ENCODE measurements at places on chromosomes 4 and X. TPM values are rescaled to one million over a fixed set of nuclear protein-coding genes. Genes with fewer than 3 reads are reported as not detected.

Gene H2BW2
- polyA plus RNA-seq, result not detected

Gene CSN1S1
- polyA plus RNA-seq, result not detected

Gene VSIG1
- polyA plus RNA-seq, result not detected

Gene HELT
- not detected for polyA plus RNA-seq

Gene SMPX
- polyA plus RNA-seq, result not detected

Gene ZFP92
- 0.27 TPM for polyA plus RNA-seq

Gene VGLL1
- polyA plus RNA-seq, result not detected

DNA sequence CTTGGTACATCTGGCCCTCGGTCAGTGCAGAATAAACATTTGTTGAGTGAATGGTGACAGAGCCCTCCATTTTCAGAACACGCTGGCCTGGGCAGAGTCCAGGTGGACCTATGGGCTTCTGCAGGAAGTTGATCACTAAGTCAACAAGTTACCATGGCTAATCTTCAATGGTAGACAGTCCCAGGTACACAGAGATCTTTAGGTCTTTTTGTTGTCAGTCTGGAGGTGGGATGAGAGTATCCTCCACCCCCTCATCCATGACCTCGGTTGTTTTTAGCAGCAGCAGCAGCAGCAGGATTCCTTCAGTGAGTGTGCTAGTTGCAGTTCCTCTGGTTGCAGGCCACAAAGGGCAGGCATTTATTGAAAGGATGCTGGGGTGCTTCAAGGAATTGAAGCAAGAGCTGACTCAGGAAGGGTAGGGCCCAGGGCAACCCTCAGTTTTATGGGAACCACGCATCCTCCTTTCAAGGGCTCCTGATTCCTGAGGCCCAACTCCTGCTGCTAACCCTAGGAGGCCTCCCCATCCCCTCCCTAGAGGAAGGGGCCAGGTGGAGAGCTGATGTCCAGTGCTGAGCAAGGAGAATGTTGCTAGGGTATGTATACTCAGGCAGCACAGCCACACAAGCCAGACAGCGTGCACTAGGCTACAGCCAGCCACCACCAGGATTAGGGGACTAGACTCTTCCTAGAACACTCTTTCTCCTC lies 1.7 kb upstream of the USP27X start:
- peak; percentile 24 for DNase-seq

GRCh38 chr4:13647031-13647430 lies 19.5 kb upstream of the BOD1L1 start:
- no peak for DNase-seq

DNA sequence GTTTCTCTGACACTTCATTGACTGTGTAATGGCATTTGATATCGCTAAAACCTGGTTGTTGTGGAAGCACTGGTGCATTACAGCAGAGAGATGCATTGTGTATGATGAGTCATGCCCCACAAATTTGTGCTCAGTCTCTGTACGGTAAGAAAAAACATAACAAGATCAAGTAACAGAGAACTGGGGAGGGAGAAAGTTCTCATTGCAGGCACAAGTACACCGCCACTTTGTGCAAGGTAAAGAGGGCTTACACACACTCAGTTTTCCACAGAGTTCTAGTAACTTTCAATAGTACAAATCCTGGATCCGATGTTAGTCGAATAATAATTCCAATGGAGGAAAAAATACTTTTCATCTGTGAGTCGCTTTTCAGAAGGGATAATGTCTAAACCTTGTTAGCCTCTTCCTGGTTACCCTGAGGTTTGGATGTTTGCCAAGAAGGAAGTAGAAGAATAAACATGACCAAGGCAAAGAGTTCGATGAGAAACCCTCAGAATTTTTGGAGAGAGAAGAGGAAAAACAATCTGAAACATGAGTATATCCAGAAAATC lies 512.5 kb upstream of the SLIT2 start:
- peak; percentile 1 for DNase-seq

DNA sequence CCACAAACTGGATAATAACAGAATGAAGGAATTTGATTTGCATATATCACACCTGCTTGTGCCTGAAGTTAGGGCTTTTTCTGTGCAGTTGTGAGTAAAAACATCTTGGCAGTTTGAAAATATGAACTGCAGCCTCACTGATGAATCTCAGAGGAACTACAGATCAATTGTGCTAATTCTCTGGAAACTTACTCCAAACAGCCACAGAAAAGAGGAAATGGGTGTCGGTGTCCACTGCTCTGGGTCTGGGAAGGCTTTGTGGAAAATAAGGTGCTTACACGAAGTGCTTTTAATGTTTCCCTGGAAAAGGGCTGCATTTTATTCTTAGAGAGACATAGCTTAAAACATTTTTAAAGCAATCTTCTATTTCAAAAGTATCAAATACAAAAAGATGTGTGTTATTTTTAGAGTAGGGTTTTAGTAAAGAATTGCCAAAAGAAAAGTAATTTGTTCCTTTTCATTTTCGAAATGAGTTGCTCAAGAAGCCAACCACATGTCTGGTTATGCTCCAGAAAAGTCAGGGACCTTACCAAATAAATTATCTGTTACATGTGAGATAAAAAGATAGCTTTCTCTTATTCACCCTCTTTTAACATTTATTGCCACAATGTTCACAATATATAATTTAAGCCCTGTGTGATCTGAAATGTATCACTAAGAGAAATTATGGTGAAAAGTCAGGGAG lies 240.1 kb downstream of the FRAS1 start:
- no peak for DNase-seq

DNA sequence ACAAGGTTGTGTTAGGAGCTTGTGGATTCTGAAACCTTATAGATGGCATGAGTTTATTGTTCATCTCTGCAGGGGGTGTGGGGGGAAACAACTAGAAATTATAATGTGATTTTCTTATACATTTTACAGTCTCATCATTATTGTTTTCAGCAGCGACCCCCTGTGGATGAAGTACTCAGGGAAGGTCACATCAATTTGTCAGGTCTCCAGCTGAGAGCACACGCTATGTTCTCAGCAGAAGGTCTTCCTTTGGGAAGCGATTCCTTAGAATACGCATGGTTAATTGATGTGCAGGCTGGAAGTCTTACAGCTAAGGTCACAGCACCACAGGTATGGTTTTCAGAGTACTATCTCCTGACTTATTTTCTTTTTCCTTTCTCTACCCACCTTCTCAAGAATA lies 72.2 kb downstream of the BLTP1 start:
- no peak for DNase-seq

- DNase-seq, result no peak
Observed at GRCh38 chr4:162015090-162015489, 148.7 kb downstream of the FSTL5 start.

Data from small intestine (tissue), 16 donors.